NCI-H2107 (cell line): ENCODE measurements at places on chromosomes 6 and 20.

DNA sequence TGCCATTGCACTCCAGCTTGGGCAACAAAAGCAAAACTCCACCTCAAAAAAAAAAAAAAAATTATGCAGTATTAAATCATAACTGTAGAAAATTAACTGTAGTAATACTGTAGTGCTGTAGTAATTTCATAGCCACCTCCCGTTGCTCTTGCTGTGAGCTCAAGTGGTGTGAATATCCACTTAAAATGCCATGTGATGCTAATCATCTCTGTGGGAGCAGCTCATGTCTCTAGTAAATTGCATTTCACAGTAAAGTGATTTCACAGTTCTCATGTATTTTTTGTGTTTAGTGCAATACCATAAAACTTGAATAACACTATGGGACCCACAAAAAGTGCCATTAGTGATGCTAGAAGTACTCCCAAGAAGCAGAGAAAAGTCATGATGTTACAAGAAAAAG, 14.4 kb upstream of the FAM217A start:
- DNase-seq, result no peak

DNA sequence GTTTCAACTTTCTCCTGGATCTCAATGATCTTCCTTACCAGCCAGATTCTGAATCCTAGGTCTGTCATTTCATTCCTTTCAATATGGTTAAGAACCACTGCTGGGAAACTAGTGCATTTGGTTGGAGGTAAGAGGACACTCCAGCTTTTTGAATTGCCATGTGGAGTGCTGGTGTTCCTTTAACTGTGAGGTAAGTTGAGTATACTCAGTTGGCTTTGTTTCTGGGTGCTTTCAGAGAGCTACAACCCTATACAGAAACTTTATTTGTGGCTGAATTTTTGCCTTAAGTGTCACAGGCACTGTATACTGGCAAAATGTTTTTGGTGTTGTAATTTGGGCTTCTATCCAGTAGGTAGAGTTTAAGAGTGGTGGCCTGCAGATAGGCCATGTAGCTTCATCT, 175.8 kb downstream of the TBC1D32 start:
- DNase-seq, result no peak

DNA sequence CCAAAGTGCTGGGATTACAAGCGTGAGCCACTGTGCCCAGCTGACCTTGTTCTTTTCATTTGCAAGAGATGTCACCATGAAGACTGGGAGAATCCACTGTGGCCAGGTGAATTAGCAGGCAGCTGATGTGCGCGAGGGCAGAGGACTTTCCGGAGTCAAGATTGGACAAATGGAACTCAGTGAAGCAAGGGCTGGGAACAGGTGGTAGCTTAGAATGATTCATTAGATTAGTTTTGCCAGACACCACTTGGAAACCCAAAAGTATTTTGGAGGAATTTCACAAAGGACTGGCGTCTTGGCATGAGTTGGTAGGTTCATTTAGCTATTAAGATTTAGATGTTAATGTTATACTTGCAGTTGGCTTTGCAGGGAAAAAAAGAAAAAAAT, 4.7 kb upstream of the AKAP7 start:
- DNase-seq, result no peak

GRCh38 chr6:74871757-74872156, 334.1 kb downstream of the COL12A1 start:
- DNase-seq, result no peak

GRCh38 chr6:78867020-78867369, 356 bp upstream of the IRAK1BP1 start:
- no peak for DNase-seq

- DNase-seq, result no peak
These were observed 95.6 kb upstream of the SHLD1 start for GRCh38 chr20:5654557-5654956.

DNA sequence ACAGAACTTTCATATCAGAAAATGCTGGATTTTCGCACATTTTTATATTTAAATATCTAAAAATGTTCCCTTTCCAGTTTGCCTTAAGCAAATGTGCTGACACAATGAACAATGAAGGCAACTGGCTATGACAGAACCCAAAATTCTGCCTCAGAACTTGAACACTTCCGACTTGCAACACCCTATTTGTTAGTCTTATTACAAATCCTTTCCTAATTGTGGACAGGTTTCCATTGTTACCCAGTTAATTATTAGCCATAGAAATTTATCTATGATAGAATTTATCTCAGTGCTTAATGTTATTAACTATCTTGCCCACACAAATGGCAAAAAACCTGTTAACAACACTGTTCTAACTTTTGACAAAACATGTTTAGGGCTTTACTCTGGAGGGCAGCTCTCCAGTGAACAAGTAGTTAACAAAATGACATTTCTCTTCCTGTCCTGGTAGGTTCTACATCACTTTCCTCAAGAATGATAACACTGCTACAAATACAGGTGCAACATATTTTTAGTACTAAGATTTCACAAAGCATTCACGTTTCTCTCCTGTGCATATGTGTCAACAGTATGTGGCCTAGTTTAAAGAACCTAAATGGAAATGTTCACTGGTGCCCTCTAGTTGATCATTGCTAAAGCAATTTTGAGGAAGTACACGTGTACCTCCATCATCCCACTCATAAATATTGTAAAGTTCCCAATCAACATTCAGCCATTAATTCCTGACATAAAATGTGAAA, 58.4 kb downstream of the HIVEP2 start:
- no peak for DNase-seq

- no peak for DNase-seq
These were observed 96.9 kb upstream of the HMGCLL1 start for GRCh38 chr6:55675941-55676340.

DNA sequence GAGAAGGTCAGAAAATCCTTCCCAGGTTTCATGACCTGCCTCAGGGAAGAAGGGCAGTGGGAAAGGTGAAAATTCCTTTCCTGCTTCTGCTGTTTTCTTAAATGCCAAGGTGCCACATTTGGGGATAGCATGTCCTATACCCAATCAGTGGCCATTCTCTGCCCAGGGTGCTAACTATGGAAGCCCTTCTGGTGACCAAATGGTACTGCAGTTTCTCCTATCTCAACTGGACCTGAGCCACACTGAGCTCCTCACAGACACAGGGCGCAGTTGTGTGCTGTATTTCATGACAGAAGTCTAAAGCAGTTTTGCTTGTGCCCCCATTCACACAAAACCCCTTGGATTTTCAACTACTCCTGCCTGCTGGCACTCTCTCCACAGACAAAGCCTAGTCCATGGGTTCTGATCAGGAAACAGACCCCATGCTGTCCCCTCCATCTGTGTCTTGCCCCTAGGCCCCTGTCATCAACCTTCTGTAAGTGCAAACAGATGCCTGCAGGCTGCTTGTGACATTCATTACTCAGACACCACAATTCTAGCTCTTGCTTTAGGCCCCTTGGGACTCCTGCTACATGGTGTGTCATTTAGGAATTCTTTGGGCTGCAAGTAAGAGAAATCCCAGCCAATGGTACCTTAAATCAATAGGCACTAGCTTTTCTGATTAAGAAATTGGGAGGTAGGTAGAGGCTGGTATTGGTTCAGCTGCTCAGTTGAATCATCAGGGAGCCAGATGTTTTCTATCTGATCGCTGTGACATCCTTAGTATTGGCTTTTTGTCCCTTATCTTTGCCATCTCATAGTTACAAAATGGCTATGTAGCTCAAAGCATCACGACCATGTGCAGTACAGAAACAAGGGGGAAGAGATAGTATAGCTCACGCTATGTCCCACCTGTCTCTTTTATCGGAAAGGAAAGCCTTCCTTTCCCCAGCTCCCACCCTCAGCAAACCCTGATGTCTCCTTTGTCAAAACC, 147.8 kb downstream of the CD83 start:
- no peak for DNase-seq

GRCh38 chr20:62846166-62846890, 15.3 kb downstream of the TCFL5 start:
- no peak for DNase-seq

DNA sequence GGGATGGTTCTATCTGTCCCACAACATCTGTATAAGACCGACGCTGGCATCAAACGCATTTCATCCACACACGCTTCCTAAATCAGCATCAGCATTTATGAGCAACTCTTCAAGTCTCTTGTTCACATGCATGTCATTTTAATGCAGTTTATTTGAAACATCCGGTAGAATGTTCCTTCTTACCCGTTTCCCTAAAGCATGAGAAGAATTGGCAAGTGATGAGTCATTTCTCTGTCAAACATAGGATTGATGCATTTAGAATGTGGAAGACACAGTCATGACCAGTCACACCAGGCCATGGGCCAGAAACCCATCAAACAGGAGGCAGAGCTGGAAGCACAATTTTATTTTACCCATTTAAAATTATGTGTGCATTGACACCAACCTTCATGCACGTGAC, 122.8 kb downstream of the UST start:
- no peak for DNase-seq

DNA sequence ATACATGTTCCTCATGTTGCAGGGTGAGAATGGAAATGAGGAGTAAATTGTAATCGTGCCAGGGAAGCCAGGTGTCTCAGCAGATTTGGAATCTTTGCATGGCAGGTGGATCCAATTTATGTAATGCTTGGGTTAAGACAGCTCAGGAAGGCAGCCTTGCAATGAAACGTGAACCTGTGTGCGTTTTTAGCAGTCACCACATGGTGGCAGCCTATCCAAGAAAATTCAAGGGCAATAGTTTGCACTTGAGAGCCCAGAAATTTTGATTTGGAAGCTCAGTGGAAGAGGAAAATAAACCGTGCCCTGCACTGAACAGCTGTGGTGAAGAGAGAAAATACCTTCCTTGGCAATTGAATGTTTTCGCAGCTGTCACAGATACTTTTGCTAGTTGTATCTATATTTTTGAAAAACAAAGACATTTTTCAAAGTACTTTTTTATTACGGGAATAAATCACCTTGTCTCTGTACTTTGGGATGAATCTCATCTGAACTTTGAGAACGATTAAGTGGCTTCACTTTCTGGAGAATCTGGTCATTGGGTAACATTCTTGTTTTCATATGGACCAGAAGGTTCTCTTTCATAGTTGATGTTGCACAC, 26.5 kb downstream of the MTHFD1L start:
- DNase-seq, result peak; percentile 71

DNA sequence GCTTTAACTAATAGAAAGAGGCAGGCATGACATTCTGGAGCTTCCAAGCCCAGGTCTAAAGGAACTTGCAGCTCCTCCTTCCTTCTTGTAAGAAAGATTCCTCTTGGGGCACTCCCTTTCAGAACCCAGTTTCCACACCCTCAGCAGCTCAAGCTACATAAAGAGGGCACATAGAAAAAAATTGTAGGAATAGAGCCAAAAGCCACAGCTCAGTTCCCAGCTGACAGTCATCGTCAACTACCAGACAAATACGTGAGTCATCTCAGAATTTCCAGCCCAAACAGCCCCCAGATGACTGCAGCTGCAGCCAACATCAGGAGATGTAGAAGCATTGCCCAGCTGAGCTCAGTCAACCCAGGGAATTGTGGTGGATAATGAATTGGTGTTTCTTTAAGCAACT, 349.8 kb upstream of the ARID1B start:
- no peak for DNase-seq

- no peak for DNase-seq
These were observed 40.7 kb upstream of the KCNK5 start for GRCh38 chr6:39269961-39270360.

GRCh38 chr6:112018619-112019416, 35.1 kb upstream of the CCN6 start:
- DNase-seq, result no peak

DNA sequence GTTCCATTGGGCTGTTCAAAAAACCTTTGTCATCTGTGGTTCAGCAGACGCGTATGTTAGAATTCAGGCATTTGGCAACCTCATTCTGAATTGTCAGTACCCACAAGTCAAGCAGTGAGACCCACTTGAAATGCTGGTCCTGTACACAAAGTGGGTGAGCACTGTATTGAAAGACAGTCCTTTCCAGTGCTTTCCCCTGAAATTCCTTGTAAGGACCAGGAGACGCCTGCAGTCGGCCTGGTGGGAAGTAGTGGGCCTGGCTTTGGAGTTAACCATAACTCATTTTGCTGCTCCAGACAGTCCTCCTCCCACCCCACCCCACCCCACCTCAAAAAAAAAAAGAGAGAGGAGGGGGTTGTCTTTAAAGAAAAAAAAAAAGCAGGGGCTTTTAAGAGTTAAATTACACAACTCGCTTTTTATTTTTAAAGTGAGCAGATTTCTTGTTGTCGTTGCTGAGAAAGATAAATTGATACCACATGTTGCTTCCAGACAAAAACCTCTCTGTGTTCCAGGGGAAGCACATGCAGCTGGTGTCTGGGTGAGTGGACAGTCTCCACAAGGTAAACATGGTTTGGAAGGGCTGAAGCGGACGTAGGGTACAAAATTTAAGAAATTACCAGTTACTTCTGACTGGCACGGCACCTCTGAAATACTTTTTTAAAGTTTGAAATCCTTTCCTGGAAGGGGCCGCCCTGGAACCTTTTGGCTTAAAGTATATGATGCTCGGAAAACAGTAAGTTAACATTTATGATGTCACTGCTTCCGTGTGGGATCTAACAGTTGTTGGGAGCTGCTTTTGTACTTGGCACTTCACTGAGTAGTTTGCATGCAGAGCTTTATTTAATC, 95.3 kb downstream of the FOXO3 start:
- no peak for DNase-seq

DNA sequence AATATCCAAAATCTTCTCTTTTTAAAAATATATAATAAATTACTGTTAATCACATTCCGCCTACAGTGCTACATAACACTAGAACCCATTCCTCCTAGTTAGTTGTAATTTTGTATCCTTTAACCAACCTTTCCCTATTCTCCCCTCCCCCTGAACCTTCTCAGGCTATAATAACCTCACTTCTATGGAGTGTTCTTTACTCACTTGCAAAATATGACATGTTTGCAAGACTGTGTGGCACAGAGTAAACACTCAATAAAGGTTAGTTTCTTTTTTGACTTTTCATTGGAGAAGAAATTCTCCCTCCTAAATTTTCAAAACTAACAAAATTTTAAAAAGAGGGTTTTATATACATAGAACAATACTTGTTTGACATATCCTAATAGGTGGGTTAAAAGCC, 147.0 kb downstream of the FOXA2 start:
- no peak for DNase-seq

DNA sequence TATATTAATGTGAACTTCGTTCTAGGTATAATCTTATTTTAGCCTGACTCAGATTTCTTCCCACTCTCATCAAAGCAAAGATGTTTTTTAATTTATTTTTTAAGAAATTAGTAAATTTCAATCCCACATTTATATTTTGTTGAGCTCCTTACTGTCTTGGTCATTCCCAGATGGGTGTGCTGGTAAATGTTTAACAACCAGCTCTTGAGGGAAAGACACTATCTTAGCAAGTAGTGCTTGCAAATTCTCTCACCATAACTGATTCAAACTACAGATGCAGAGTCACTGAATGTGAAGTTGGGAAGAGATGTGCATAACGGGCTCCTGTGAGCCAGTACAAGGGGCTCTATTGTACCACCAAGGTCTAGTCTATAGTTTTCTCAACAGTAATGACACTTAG, 29.8 kb upstream of the BTN3A2 start:
- no peak for DNase-seq

GRCh38 chr6:111803371-111803770, 69.9 kb downstream of the FYN start:
- DNase-seq, result no peak

- no peak for DNase-seq
These were observed 78.4 kb upstream of the TBC1D7 start for GRCh38 chr6:13406781-13407180.

GRCh38 chr20:57821935-57822334, 112.1 kb upstream of the PMEPA1 start:
- no peak for DNase-seq
